ENCODE measurements at places on chromosomes 12 and 14. TPM values are rescaled to one million over a fixed set of nuclear protein-coding genes. Genes with fewer than 3 reads are reported as not detected.

Gene TPH2
- total RNA-seq = not detected

Gene TXNRD1
- total RNA-seq = 82.7 TPM

Gene PLBD1
- not detected for total RNA-seq

Gene DBX2
- total RNA-seq = not detected

Gene YBX3
- 90.7 TPM for total RNA-seq

Gene SPSB2
- 4.7 TPM for total RNA-seq

Gene CLEC1B
- not detected for total RNA-seq

- H3K36me3 ChIP-seq = no peaks in the 10 kb centered on the region
- DNase-seq = no peak
- H3K4me1 ChIP-seq = peaks cover 13% of the 10 kb centered on the region
- no peak overlapping the region for H3K27ac ChIP-seq
- H3K27me3 ChIP-seq = peaks cover 15% of the 10 kb centered on the region
Observed at GRCh38 chr14:81401420-81402122, 1.4 kb upstream of the STON2 start.

DNA sequence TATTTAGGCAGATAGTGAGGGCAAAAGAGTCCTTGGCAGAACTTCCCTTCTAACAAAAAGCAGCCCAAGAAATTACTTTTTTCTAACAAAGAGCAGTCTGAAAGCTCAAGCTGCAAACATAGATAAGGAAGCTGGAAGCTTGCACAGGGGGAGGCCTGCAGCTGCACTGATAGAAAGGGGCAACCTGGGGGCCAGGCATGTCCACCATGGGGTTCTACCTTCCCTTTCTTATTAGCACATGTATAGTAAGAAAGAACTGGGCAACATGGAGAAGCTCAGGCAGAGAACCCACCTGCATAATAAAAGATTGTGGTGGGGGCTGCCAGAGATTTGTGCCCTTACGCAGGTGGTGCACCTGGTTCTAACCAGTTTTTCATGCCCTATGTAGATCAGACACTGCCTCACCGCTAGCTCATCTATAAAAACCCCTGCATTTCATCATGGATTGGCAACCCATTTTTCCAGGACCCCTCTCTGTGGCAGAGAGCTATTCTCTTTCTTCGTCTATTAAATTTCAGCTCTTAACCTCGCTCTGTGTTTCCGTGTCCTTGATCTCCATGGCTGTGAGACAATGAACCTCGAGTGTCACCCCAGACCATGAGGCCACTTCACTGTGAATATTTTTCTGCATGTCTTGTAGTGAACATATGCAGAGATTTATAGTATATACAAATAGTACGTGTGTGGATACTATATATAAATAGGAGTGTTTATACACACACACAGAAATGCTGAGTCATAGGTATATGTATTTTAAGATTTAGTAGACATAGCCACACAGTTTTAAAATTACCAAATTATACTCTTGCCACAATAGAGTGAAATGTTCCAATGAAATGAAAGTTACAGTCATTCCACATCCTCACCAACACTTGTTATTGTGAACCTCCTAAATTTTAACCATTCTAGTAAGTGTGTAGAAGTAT, 53.0 kb downstream of the PEX5 start:
- H3K36me3 ChIP-seq = no peaks in the 10 kb centered on the region
- no peak for DNase-seq
- H3K27ac ChIP-seq = no peak overlapping the region
- no peaks in the 10 kb centered on the region for H3K4me1 ChIP-seq

- no peaks in the 10 kb centered on the region for H3K27me3 ChIP-seq
- no peaks in the 10 kb centered on the region for H3K36me3 ChIP-seq
- no peaks in the 10 kb centered on the region for H3K4me1 ChIP-seq
- H3K4me3 ChIP-seq = no peak overlapping the region
- no peak for DNase-seq
Observed at GRCh38 chr12:60689137-60689536, 1093.3 kb downstream of the SLC16A7 start.

DNA sequence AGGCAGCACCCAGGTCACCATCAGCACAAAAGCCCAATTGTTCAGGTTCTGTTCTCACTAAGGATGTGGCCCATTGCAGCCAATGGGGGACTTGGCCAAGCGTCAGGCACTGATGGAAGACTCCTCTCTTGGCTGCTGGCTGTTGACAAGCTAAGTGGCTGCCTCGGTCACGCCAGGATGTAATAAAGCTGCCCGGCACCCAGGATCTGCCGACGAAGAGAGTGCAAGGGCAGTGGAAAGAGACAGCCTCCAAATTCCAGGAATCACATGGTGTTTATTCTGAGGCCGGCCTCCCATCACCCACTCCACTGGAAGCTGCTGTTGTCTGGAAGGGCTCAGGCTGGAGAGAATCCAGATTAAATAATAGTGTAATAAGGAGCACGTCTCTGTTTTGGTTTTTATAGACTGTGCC, 451.8 kb upstream of the TBX3 start:
- no peaks in the 10 kb centered on the region for H3K4me1 ChIP-seq
- no peaks in the 10 kb centered on the region for H3K27me3 ChIP-seq
- no peak overlapping the region for H3K4me3 ChIP-seq
- no peak for DNase-seq
- no peaks in the 10 kb centered on the region for H3K36me3 ChIP-seq
- no peak overlapping the region for H3K27ac ChIP-seq

GRCh38 chr12:115267464-115267863, 583.5 kb upstream of the TBX3 start:
- DNase-seq = no peak
- no peak overlapping the region for H3K4me3 ChIP-seq
- H3K27me3 ChIP-seq = no peaks in the 10 kb centered on the region
- no peak overlapping the region for H3K27ac ChIP-seq
- no peaks in the 10 kb centered on the region for H3K4me1 ChIP-seq

DNA sequence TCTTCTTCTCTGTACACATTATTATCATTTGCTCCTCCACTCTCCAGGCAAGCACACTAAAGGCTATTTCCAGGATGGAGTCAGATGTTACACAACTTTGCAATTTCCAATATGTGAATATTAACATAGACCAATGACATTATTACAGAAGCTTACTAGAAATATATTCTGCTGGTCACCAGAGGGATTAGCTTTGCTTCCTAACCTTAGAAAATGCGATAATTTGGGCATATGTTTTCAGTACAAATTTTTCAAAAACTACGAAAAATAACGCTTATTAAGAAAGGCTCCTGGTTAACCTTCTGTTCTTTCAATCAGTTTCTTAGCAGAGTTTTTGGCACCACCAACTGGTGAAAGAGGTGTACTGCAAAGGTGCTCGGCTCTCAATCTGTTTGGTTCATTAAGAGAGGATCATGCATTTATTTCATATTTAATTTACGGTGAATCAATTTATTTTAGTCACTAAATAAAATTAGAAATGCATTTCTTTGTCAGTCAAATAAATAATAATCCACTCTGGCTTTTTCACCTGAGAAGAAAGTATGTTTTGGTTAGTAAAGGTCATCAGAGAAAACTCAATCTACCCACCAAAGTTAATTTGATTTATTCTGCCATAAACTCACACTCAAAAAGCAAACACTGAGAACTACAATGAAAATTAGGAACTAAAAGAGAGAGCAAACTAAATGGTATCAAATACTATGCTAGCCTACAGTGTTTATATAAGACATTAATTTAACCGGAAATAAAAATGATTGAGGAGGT, 39.2 kb downstream of the EFCAB11 start:
- DNase-seq = peak; percentile 69
- H3K36me3 ChIP-seq = no peaks in the 10 kb centered on the region
- peaks cover 2% of the 10 kb centered on the region for H3K27me3 ChIP-seq
- H3K4me3 ChIP-seq = no peak overlapping the region
- no peak overlapping the region for H3K27ac ChIP-seq

DNA sequence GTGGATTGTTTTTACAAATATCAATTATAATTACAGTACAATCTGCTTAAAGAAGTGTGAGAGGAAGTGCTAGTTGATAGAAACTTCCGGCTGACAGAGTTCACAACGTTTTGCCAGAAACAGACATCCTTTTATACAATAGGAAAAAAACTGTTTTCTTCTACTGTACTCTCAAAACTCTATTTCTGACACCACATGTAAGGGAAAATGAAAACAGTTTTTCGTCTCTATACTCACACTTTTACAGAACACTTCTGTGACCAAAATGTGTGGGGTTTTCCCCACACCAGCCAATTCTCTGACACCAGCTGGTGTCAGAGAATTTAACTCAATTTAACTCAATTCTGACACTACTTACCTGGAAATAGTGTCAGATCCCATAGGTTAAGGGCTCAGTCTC, 24.2 kb upstream of the HIF1A start:
- no peaks in the 10 kb centered on the region for H3K27me3 ChIP-seq
- no peaks in the 10 kb centered on the region for H3K36me3 ChIP-seq
- no peak overlapping the region for H3K4me3 ChIP-seq
- H3K27ac ChIP-seq = no peak overlapping the region
- peaks cover 15% of the 10 kb centered on the region for H3K4me1 ChIP-seq
- DNase-seq = peak; percentile 65

DNA sequence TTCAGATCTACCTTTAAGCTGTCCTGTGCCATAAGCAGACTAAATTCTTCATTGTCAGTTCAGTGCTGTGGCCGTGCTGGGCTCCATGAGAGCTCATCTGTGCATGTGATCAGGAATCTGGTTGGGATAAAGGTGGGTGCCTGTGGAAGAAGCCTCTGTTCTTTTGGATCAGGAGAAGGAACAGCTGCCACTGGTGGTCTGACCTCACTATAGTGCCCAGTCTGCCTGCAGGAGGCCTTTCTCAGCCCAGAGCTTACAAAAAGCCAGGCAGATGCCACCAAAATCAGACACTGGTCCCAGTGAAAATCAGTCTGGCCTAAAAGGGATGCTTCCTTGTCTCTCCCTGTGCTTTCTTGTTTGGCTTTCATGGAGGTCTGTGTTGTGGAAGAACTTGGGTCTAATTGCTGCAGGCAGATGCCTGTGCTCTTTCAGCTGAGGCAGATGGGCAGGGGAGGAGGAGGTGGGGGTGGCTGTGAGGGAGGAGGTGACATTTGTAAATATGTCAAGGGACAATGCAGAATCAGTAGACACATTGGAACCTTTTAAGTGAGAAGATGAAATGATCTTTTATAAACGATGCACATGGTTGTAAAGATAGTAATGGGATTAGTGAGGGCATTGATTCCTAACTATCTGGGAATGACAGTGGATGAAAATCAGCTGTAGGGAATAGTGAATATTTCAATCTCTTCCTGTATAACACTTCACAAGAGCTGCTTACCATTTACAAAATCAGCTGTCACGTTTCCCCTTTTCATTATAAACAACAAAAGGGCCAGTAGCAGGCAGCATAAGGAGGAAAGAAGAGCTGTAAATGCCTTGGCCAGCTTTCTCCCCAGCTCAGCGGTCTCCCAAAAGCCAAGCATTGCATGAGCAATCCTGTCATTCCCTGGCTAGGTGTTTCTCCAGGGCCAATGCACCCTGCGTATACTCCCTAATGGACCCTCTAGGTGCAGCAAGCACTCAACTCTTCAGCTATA, 44.6 kb downstream of the CACNA2D4 start:
- H3K27me3 ChIP-seq = peaks cover 8% of the 10 kb centered on the region
- no peaks in the 10 kb centered on the region for H3K36me3 ChIP-seq
- DNase-seq = no peak
- H3K27ac ChIP-seq = no peak overlapping the region

- no peak overlapping the region for H3K27ac ChIP-seq
- H3K36me3 ChIP-seq = no peaks in the 10 kb centered on the region
- H3K4me1 ChIP-seq = peaks cover 9% of the 10 kb centered on the region
- DNase-seq = no peak
- H3K27me3 ChIP-seq = no peaks in the 10 kb centered on the region
Observed at GRCh38 chr14:71208702-71209357, 301.6 kb downstream of the PCNX1 start.

DNA sequence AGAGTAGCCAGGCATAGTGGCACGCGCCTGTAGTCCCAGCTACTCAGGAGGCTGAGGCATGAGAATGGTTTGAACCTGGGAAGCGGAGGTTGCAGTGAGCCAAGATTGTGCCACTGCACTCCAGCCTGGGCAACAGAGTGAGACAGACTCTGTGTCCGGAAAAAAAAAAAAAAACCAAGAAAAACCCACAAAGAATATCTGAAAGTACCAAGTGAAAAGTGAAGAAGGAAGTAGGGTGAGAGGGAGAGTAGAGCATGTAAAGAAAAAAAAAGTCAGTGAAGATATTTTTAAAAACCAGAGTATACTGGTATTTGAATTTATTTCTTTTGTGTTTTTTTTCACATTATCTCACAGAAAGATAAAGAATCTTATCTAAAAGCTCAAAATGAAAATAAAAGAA, 43.3 kb upstream of the ISM2 start:
- H3K27me3 ChIP-seq = no peaks in the 10 kb centered on the region
- no peak for DNase-seq
- H3K4me3 ChIP-seq = no peak overlapping the region
- H3K4me1 ChIP-seq = no peaks in the 10 kb centered on the region
- H3K36me3 ChIP-seq = peaks cover 9% of the 10 kb centered on the region
- no peak overlapping the region for H3K27ac ChIP-seq

DNA sequence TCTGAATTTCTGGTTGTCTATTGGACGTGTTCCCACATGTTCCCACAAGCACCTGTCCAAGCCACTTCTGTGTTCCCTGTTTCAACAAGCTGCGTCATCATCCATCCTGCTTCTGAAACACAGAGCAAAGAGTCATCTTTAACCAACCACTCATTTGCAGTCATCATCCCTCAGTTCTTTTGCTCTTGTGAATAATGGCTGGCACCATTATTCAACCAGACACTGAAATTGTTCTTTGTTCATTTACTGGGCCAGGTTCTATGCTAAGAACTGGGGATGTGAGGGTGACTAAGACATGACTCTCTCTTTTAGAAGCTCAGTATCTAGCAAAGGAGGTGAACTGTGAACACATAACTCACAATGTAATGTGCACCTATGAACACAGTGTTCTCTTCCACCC, 40.7 kb upstream of the ANO4 start:
- H3K4me3 ChIP-seq = no peak overlapping the region
- no peaks in the 10 kb centered on the region for H3K4me1 ChIP-seq
- H3K27ac ChIP-seq = no peak overlapping the region
- peaks cover 2% of the 10 kb centered on the region for H3K27me3 ChIP-seq
- no peak for DNase-seq

DNA sequence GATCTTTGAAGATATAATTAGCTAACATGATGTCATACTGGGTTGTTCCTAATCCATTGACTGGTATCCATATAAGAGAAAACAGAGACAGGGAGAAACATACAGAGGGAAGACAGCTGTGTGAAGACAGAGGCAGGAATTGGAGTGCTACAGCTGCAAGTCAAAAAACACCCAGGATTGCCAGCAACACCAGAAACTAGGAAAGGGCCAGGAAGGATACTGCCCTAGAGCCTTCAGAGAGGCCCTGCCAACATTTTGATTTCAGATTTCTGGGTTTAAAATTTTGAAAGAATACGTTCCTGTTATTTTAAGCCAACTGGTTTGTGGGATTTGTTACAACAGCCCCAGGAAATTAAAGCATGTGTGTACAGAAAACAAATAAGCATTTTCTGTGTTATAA, 473.7 kb upstream of the FLRT2 start:
- no peaks in the 10 kb centered on the region for H3K36me3 ChIP-seq
- no peak overlapping the region for H3K4me3 ChIP-seq
- H3K4me1 ChIP-seq = no peaks in the 10 kb centered on the region
- DNase-seq = no peak
- no peak overlapping the region for H3K27ac ChIP-seq

GRCh38 chr12:54420766-54421144, 1.7 kb upstream of the ITGA5 start:
- peak overlapping the region; percentile 21 for H3K27ac ChIP-seq
- peak overlapping the region; percentile 24 for H3K4me3 ChIP-seq
- H3K27me3 ChIP-seq = peaks cover under 1% of the 10 kb centered on the region
- peaks cover 3% of the 10 kb centered on the region for H3K36me3 ChIP-seq
